ENCODE measurements at places on chromosomes 11 and 22.

GRCh38 chr11:16779436-16779835 is 41.0 kb downstream of the C11orf58 start:
- no peak for DNase-seq

DNA sequence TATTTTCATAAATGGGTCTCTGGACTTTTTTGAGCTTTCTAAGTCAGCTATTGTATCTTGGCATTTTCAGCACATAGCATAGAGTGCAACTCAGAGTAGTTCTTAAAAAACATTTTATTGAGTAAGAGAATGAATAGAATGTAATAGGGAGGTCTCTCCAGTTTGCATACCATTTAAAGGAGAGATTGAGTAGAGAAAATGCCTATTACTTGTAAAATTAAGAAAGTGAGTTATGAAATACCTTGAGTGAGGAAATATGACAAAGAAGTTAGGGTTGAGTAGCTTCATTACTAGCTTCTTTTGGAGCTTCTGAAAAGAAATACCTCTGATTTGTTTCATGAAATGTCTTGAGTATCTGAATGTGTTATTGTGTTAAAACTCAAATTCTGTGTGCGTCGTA is 140.0 kb downstream of the AASDHPPT start:
- no peak for DNase-seq

- no peak for DNase-seq
Observed at GRCh38 chr11:134597452-134597851, 185.4 kb upstream of the B3GAT1 start.

- no peak for DNase-seq
Observed at GRCh38 chr11:67576735-67577475, 6.7 kb upstream of the GSTP1 start.

DNA sequence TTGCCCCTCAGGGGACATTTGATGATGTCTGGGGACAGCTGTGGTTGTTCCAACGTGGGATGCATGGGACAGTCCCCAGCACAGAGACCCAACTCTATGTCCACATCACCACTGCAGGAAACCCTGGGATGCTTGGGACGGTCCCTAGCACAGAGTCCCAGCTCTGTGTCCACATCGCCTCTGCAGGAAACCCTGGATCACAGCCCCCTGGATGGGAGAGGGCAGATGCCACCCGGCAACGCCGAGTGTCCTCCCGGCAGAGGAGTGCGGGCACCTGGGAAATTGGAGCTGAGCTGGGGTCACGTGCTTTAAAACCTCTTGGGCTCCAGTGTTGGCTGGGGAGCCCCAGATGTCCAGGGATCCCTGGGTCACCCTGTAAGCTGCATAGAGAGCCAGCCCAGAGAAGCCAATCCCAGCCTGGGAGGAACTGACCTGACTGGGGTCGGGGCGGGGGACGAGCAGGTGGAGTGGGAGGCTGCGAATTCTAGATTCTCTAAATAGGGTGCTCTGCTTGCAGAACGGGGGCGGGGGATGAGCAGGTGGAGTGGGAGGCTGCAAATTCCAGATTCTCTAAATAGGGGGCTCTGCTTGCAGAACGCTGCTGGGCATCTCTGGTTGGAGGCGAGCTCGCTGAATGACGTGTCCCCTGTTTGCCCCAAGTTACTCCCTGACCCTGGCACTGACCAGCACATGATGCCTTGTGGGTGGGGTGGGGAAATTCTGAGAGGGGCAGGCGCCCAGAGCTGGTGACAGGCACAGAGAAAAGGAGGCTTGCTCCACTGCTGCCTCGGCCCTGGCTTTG is 1197.8 kb downstream of the BRD1 start:
- no peak for DNase-seq

DNA sequence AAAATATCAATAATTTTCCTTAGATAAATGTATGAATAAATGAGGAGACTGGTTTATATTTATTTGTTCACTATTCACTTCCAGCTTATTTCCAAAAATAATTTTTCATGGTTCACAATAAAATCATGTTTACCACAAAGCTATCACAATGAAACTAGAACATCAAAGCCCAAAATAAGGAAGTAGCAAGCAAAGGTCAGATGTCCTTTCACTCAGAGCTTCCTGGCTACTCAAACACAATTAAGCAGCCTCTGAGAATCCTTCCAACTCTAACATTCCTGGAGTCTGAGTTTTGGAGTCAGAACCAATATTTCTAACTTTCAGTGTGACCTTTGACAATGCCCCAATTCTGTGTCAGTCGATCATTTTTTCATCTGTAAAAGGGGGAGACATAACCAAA is 527.0 kb downstream of the SOX6 start:
- no peak for DNase-seq

- DNase-seq, result no peak
Observed at GRCh38 chr11:130523166-130523565, 74.7 kb downstream of the ADAMTS15 start.

Measured in epithelial cell of proximal tubule (primary cell).